ENCODE measurements at places on chromosomes 11 and 22. TPM values are rescaled to one million over a fixed set of nuclear protein-coding genes. Genes with fewer than 3 reads are reported as not detected.

GLB1L2 gene
- total RNA-seq = 2.8 TPM

RANGAP1 gene
- total RNA-seq = 27.9 TPM

KRTAP5-9 gene
- total RNA-seq = not detected

RIBC2 gene
- total RNA-seq = 1.9 TPM

PHLDA2 gene
- not detected for total RNA-seq

APOBEC3H gene
- total RNA-seq = not detected

OR5AL1 gene
- total RNA-seq = not detected

GGTLC2 gene
- not detected for total RNA-seq

SLC25A18 gene
- total RNA-seq = 2.5 TPM

ABCC8 gene
- total RNA-seq = 29.0 TPM

CLDN5 gene
- total RNA-seq = 52.7 TPM

NOX4 gene
- total RNA-seq = 5.3 TPM

TCN1 gene
- total RNA-seq = not detected

PGR gene
- total RNA-seq = 0.18 TPM

FEN1 gene
- total RNA-seq = 15.2 TPM

NXPE4 gene
- total RNA-seq = not detected

VPREB3 gene
- not detected for total RNA-seq

GRCh38 chr22:34858066-34858465 is 207.9 kb upstream of the ISX start:
- no peak for DNase-seq

DNA sequence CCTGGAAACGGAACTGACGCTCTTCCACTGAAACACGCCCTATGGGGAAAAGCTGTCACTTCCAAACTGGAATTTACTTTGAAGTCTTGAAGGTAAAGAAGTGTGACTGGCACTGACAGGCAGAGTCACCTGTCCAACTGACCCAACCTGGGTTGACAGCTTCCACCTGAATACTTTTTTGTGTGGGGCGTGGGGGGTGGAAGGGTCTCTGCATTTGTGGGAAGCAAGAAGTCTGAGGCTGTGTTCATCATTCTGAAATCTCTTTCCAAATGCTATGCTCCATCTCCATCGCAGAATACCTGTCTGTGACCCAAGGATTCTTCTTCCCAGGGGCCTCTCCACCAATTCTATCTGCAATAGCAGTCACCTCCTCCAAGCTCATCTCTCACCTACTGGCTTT is 7.8 kb downstream of the IFT27 start:
- no peak for DNase-seq

GRCh38 chr11:111788051-111788450 is 21.9 kb upstream of the PPP2R1B start:
- DNase-seq = peak; percentile 43

- no peak for DNase-seq
These were observed 1513.3 kb downstream of the FAM181B start for GRCh38 chr11:81220146-81220895.

DNA sequence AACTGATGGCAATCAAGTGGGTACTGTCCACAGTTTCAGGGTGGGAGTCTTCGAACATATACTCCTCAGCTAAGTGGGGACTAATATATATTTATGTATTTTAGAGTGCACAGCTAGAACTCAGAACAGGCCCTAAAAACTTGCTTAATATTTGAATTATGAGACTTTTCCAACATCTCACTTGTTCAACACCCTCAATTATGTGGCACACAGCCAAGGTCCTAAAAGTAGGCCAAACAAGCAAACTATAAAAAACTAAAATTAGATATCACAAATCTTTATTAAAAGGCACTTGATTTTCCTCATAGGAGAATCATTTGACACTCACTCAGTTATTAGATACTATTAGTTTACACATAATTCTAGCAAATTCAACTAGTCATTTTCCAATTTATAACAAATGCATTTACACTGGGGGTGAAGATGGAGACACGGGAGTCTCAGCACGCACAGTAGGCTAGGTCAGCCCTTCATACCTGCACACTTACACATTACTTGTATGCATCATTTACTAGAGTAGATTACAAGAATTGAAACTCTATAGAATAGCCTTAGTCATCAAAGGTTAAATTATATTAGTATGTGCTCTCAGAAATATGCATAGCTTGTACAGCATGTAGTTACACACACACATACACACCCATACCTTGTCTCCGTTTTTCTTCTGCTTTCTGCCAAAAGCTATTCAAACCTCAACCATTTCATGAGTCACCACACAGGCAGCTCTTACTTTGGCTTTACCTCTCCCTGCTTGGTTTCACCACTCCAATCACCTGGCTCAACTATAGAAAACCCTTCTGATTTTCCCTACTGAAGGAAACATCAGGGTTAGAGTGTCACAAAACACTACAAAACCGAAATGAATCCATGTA is 171.5 kb downstream of the SBF2 start:
- no peak for DNase-seq

DNA sequence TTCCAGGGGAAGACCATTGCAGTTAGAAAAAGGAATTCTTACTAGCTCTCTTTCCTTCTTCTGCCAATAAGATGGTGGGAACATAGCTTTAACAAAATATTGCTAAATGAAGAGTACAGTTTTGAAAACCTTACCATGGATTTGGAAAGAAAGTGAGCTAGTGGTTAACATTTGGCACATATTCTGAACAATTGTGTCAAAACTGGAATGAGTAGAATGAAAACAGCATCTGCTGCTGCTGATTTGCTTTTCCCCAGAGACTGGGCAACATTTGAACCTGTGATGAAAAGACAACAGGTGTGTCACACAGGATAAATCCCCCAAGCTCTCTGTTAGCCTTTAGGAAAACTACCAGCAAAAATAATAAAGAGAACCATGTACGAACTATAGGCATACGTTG is 761.4 kb downstream of the KCNA4 start:
- no peak for DNase-seq

DNA sequence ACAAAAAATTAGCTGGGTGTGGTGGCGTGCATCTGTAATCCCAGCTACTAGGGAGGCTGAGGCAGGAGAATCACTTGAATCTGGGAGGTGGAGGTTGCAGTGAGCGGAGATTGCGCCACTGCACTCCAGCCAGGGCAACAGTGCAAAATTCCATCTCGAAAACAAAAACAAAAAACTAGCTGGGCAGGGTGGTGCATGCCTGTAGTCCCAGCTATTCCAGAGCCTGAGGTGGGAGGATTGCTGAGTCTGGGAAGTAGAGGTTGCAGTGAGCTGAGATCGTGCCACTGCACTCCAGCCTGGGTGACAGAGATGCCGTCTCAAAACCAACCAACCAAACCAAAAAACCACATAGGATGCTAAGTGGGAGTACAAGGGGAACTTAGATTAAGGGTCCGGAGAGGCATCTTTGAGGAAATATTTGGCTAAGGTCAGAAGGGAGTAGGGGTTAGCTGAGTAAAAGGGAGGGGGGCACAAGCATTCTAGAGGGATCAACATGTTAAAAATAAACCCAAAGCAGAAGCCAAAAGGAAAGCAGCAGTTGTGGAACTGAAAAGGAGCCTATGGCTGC is 10.2 kb downstream of the PHF5A start:
- no peak for DNase-seq

- DNase-seq = peak; percentile 60
These were observed 758 bp downstream of the GALNT18 start for GRCh38 chr11:11620921-11621572.

- no peak for DNase-seq
These were observed 15.8 kb upstream of the SLC36A4 start for GRCh38 chr11:93213622-93214021.

DNA sequence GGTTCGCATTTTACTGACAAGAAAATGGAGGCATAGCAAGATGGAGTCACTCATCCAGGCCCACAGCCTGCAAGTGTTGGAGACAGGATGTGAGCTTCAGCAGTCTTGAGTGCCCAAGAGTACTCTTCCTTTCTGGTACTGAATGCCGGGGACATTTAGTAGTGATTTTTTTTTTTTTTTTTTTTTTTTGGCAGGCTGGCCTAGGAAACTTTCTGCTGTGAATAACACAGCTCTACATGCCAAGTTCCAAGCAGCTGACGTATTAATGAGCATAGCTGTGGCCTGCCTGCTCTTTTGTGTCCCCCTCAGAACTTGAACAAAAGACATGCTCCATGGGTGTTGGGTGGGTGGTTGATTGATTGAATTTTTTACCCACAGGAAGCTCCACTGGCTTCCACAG is 195.5 kb upstream of the CADM1 start:
- no peak for DNase-seq

DNA sequence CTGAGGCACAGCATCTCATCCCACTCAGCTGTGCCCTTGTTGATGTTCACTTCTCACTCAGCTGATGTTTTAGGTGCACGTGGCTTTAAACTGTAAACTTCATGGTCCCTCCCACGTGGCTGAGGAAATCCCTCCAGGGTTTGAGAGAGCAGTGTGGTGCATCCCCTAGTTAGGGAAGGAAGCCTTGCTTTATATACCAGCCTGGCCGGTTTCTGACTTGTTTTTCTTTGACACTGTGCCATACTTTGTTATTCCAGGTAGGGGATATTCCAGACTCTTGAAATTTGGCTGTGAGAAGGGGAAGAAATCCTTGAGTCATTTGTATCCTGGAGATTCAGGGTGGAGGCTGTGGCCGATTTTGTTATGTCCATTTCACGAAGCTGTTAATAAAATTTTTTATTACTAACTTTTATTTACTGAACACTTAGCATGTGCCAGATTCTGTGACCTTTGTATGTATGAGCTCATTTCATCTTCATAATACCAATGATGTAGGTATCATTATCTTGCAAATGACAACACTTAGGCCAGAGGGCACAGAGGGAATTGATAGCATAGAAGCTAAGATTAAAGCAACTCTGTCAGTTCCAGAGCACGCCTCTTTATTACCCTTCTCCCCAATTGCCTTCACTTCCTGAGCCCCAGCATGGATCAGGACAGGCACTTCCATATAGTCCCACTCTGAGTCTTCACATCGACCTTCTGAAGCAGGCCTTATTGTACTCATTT is 116.6 kb downstream of the NAV2 start:
- no peak for DNase-seq

DNA sequence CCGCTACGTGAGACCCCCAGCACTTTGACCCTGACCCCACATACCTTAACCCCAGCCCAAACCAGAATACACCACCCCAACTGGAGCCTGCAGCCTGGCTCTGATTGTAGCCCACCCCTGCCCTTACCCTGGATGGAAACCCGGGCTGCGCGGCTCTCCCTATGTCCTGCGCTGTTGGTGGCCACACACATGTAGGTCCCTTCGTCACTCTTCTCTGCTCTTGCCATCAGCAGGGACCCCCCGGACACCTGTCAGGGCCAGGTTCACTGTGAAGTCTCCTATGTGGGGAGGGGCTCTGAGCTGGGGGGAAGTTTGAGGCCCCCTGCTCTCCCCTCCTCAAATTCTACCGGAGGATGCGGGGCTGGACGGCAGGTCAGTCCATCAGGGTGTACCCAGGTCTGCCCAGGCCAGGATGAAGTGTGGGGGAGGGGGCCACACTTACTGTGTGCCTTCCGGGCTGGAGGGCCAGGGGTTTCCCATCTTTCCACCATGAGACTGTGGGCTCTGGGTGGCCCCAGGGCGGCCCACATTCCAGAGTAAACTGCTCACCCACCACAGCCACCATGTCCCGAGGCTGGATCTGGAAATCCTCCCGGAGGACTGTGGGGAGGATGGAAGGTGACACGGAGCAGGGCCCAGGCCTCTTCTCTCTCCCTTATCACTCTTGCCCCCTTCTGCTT is 1.5 kb downstream of the ROBO4 start:
- no peak for DNase-seq

GRCh38 chr11:93209466-93209865 is 11.7 kb upstream of the SLC36A4 start:
- DNase-seq = no peak

GRCh38 chr11:130808541-130808940 is 107.7 kb downstream of the SNX19 start:
- DNase-seq = no peak

GRCh38 chr11:61056571-61056970 is 45.7 kb upstream of the CD5 start:
- DNase-seq = no peak

DNA sequence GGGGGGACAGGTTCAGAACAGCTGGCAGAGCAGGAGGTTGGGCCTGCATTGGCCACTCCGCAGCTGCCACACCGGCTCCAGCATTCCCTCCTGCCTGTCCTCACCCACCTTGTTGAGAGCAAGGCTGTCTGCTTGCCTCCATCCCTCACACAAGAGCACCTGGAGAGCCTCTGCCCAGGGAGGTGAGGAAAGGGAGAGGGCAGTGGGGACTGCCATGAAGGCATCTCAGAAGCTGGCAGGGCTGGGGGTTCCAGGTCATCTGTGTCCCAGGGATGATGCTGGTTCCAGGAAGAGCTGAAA is 27.1 kb downstream of the RSPH14 start:
- no peak for DNase-seq

DNA sequence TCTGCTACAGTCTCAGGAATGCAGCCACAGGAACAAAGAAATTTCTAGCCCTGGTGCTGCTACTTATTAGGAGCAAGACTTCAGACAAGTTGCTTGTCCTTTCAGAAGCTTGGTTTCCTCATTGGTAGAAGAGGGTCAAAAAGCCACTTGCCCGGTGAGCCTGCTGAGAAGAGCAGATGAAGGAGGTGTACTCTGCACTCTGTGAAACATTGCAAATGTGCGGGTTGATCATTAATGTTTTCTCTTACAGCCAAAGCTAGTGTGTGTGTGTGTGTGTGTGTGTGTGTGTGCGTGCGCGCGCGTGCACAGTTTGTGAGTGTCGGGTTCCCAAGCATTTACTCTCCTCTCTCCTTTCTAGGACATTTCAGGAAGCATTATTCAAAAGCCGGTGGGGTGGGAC is 86.3 kb upstream of the NNMT start:
- DNase-seq = no peak

GRCh38 chr11:118233377-118233776 is 8.6 kb upstream of the JAML start:
- no peak for DNase-seq

GRCh38 chr11:63985812-63986155 is 454 bp upstream of the OTUB1 start:
- DNase-seq = no peak

DNA sequence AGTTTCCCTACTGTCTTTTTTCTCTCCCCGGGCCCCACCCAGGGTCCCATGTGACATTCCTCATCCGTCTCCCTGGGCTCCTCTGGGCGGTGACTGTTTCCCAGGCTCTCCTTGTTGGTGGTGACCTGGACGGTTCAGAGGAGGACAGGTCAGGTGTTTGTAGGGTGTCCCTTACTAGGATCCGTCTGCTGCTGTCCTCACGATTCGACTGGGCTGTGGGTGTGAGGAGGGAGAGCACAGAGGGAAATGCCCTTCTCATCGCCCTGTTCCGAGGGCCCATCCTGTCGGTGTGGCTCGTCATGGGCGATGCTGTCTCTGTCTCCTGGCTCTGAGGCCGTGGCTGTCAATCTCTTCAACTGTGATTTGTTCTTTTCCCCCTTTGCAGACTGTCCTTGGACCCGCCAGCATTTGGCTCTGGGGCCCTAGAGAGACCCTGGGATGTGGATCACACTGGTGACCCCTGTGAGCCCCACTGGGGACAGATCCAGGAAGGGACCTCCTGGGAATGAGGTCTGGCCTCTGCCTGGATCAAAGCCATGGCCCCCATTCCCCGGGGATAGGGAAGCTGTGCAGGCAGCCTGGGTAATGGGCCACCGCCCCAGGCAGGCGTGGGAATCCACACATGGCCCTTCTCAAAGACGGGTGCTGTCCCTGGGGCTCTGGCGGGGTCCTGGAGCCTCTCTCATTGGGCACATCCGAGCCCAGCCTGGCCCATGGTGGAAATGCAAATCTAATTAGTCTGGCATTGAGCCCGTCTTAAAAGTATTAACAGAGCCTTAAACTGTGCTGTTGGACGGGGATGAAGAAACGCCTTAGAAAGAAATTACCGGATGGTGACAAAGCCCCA is 46.8 kb upstream of the KCNQ1OT1 start:
- no peak for DNase-seq

- DNase-seq = no peak
These were observed 146.5 kb downstream of the TTC17 start for GRCh38 chr11:43505171-43505570.
